ENCODE measurements at places on chromosomes 3 and 15.

DNA sequence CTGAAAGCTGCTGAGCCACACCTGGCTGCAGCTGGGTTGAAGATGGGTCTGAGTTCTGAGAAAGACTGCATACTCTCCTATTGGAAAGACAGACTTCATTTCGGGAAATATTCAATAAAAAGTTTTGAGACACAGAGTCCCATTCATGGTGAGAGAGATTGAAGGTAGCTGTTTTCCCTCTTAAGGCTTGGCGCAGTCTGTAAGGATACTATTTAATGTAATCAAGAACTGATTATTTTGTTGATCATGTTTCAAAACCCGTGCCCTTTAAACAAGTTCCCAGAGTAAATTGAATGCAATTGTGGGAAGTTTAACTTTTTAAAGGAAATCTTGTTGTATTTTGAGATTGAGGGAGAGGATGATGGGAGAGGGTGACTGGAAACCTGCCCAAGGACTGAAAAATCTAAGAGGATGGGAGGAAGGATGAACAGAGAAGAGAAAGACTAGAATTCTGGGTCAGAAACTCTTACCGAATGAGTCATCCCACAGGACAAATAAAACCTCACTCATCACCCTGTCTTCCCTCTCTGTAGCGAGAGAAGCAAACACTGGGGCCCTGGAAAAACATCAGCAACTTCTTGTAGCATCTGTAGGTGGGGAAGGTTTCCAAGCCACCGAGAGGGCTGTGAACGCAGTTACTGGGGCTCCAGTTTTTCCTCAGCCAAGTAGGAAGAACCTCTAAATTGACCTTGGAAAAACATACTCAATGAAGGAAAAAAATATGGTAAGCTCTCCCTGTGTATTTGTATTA lies 193.2 kb upstream of the TPRG1 start:
- no peak for DNase-seq

DNA sequence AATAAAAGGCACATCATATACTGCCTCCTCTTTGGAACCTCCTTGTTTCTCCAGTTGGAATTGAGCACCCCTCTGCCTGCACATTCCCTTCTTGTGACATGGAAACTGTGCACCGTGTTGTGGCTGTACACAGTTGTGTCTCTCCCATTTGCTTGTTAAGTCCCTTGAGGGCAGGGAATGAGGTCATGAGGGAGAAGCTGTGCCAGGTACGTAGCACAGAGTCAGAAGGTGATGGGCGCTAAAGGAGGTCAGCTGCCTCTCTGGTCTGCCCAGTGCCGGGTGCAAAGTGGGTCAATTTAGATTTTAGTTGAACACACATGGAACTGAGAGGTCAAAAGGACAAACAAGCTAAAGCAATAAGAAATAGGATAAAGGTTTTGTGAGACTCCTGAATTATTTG lies 124.4 kb downstream of the FAM43A start:
- DNase-seq, result no peak

GRCh38 chr3:150771600-150771999 lies 8.6 kb upstream of the SIAH2 start:
- DNase-seq, result no peak

DNA sequence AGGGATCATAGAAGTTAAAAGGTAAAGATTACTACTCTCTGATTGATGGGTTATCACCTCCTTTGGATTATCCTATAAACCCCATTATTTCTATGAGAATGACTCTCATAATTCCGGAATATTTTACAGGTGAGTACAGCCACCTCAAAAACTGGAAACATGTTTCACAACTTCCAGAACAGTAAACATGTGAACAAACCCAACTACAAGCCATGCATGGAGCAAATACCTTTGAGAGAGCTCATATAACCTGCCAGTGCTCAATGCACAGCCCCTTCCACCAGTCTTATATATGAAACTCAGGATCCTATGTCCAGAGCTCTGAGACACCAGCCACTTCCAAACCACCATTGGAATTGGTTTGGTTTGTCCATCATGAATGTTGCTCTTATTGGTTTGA lies 208.0 kb downstream of the MECOM start:
- no peak for DNase-seq

- DNase-seq, result no peak
Observed at GRCh38 chr15:56471440-56472069, 6.6 kb upstream of the MNS1 start.

DNA sequence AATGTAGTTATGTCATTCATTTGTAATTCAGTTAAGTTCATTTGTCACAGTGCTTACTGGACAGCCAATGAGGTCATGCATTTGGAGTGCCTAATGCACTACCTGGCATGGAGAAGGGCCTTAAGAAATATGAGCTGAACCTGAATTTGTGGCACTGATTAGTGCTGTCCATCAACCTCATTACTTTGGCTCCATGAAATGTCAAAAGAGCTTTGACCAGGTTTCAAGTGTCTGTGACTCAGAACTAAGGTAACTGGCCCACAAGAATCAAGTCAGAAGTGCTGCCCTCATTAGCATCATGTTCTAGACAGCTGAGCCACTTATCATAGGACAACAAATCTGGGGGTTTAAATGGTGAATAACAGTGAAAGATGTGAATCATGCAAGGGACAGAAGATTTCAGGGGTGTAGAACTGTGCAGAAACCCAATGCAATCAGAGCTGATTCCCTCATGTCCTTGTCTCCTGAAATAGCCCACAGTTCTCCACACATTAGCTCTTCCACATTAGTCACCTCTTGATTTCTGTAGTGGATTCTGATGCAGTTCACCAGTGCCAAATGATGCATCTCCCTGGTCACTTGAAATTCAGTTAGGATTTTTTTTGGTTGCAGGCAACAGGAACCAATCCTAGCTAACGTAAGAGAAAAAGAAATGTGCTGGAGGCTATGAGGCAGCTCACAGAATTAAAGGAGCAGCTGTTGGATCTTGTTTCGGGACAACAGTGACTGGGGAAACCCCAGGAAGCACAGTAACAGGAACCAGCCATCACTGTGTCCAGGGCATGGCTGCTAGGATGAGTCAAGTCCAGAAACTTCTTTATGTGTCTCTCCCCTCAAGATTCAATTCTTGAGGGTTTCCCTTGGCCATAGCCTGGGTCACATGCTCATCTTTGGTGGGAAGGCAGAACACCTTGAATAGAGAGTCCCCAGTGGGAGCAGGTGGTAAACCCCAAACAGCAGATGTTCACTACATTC lies 38.7 kb downstream of the CHST2 start:
- no peak for DNase-seq

GRCh38 chr3:146501752-146502151 lies 32.4 kb upstream of the PLSCR2 start:
- no peak for DNase-seq

DNA sequence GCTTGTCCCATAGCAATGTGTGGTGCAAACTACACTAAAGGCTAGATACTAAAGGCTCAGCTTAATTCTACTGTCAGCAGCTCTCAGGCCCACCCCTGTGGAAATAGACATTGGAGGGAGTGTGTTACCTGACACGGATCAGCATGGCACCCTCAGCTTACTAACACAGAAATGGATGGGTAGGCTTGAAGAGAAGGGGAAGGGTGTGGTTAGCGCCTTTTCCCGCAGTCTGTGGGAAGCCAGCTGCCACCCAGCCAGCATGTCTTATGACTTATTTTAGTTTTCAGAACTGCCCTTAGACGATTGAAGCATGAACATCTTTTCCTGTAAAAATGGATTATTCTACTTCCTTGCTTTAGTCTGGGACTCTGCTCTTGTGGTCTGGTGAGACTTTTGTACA lies 25.8 kb upstream of the ADPGK start:
- DNase-seq, result no peak

DNA sequence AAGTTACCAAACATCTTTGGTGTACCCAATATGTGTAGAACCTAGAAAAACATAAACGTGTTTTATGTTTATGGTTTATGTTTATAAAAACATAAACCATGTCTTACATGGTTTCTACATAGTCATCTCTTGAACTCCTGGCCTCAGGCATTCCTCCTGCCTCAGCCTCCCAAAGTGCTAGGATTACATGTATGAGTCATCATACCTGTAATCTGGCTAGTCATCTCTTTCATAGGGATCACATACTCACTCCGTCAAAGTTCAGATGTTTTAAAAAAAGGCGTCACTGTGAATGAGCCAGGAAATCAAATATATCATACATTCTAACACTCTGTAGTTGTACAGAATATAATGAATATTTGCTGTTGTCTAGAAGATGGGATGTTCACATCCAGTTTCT lies 178.6 kb downstream of the CPNE4 start:
- no peak for DNase-seq

DNA sequence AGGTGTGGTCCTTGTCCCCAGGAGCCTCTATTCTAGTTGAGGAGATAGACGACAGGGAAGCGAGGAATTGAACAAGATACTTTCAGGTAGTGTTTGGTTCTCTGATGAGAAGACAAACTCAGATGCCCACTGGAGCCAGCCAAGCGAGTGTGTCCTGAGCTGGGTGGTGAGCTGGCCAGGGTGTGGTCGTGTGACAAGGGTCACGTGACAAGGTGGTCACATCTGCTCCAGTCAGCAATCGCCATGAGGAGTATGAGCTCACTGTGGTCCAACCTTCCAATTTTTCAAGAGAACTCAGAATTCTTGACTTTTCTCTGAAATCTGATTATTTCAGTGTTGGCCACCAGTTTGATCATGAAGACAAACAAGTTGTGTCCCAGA lies 39.5 kb downstream of the SLC6A6 start:
- DNase-seq, result no peak

- no peak for DNase-seq
Observed at GRCh38 chr15:28967990-28968389, 82.2 kb downstream of the APBA2 start.

GRCh38 chr3:14358426-14359211 lies 43.8 kb upstream of the SLC6A6 start:
- no peak for DNase-seq

DNA sequence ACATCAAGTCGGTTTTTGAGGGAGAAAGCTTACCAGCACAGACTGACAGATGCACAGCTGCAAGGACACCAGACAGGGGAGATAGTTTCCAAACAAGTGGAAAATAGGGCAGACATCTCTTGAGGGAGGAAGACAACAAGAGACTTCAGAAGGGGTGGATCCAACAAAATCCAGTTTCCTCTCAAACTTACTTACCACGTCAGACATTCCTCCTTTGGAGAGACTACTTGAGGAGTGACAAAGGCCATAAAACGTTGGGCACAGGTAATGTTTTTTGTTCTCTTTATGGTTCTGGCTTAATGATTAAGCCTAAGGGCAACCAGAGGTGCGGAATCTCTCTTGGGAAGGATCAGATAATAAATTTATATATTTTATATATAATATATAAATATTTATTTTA lies 76.1 kb downstream of the CD200 start:
- no peak for DNase-seq

DNA sequence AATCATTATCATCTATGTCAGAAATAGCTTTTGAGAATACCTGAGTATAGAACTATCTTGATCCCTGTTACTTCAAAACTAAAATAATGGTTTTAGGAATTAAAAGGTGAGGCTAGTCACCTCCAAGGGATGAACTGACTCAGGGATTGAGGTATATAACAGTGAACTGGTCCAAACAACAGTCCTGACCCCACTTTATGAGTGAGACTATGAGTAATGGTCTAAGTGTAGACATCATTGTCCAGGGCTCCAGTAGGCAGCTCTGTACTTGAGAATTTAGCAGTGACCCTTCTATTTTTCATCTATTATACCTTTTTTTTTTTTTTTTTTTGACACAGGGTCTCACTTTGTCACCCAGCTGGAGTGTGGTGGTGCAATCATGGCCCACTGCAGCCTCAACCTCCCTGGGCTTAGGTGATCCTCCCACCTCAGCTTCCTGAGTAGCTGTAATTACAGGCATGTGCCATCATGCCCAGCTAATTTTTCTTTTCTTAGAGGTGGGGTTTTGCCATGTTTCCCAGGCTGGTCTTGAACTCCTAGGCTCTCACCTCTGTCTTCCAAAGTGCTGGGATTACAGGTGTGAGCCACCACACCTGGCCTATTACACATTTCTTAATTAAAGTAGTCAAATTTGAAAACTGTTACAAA lies 36.3 kb downstream of the MLH1 start:
- DNase-seq, result no peak

DNA sequence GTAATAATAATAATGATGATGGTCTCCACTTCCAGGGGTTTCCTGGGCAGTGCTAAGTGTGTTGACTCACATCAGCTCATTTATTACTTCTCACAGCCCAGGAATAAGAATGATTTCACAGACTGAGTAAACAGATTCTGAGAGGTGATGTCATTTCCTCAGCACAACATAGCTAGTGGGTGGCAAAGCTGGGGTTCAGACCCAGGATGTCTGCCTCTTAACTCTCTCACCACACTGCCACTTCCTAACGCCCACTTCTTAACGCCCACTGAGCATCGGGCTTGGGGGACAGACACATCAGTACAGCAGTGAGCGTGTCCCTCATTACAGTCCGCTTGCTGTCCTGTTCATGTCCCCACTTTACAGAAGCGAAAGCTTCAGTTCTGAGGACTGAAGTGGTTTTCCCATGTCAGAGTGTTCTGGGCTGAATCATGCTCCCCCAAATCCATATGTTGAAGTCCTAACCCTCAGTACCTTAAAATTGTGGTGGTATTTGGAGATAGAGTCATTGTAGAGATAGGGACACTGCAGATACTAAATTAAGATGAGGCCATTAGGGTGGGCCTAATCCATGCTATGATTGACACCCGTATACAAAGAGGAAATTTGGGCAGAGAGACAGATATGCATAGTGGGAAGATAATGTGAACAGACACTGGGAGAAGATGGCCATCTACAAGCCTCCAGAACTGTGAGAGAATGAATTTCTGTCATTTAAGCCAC lies 68.0 kb downstream of the ATP2B2 start:
- no peak for DNase-seq

DNA sequence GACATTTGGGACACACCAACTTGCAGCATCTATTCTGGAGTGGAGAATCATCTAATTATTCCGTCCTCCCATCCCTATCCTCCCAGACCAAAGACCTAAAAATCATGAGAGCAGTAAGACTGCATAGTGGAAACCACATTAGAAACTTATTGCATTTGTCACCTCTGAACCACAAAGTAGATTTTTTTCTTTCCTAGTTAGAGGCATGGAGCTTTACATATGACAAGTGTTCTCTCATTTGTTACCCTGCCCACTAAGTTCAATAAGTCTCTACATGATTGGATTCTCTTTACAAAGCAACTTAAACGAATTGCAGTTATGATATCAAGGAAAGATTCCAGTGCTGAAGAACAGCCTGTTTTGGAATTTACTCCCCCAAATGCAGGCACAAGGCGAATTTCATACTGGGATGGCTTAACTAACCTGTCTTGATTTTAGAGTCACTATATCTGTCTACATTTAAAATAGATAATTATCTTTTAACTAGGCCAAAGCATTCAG lies 42.3 kb upstream of the LRRFIP2 start:
- DNase-seq, result no peak

- no peak for DNase-seq
Observed at GRCh38 chr3:121661376-121661775, 673 bp upstream of the HCLS1 start.

- DNase-seq, result no peak
Observed at GRCh38 chr3:167160781-167161180, 219.3 kb downstream of the ZBBX start.
